ENCODE measurements at places on chromosomes 3 and 15.

- DNase-seq = no peak
Observed at GRCh38 chr3:94356581-94356980, 293.7 kb downstream of the NSUN3 start.

GRCh38 chr15:80573606-80574005 lies 121.5 kb upstream of the ABHD17C start:
- no peak for DNase-seq

DNA sequence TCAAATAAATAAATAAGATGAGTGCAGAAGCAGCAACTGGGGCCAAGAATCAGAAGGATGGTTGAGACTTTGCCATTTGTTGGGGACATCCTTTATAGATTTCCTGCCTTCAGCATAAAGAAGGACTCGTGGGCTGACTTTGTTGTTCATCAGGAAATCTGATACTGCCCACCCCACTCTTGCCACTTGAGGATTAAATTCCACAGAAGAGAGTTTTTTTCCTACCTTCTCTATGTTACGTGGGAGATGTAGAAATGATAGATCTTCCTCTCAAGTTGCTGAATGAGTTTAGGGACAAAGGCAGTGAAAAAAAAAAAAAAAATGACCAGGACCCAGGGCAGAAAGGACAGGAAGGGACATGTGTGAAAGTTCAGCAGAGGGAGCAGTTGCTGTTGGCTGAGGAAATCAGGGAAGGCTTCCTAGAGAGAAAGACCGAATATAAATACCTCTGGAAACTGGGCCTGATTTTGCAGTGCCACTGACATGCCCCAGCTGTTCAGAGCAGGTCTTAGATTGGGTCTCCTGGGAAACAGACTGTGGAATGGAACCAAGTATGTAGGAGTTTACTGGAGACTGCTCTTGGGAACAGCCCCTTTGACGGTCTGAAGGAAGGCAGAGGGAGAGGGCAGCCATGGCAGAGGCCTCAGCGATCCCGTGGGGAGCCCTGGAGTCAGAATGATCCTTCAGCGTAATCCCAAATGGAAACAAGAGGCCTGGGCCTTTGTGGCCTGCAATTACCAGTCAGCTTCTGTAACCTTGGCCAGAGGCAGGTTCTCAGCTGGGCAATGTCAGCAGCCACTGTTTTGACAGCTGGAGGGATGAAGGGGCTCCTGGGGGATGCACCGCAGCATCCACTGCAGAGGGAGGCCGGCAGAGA lies 50.9 kb downstream of the C3orf20 start:
- peak; percentile 77 for DNase-seq

DNA sequence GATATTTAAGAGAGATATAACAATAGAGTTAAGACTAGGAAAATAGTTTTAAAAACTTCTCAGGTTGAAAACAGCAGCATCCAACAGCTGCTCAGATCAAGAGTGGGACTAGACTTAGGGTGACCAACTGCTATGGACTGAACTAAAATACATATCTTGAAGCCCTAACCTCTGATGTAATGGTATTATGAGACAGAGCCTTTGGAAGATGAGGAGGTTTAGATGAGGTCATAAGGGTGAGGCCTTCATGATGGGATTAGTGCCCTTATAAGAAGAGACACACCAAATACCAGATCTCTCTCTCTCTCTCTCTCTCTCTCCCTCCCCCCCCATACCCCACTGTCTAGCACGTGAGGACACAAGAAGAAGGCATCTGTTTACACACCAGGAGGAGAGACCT lies 37.4 kb upstream of the GALNT15 start:
- no peak for DNase-seq

Measured in Right ventricle myocardium inferior (tissue), 1 donor.